ENCODE measurements at places on chromosomes 3 and 15. TPM values are rescaled to one million over a fixed set of nuclear protein-coding genes. Genes with fewer than 3 reads are reported as not detected.
A peak's percentile ranks its signal among the peaks of the same experiment; 100 is the strongest.

DNA sequence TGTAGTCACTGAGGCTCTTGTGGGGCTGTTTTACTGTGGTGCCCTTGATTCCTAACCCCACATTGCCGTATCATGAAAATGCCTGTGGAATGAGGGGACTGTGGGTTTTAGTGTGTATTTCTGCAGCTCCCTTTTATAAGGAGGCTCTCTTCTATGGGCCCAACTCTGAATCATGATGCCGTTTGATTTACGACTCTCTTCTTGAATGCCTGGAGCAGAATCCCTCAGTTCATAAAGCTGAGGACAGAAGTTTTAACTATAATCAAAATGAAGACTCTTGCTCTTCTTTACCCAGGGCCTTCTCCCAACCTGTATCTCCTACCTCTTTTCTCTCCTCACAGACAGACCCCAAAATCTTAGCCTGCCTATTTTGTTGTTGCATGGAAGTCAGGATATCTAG is 109.5 kb downstream of the RARB start:
- DNase-seq = no peak

DNA sequence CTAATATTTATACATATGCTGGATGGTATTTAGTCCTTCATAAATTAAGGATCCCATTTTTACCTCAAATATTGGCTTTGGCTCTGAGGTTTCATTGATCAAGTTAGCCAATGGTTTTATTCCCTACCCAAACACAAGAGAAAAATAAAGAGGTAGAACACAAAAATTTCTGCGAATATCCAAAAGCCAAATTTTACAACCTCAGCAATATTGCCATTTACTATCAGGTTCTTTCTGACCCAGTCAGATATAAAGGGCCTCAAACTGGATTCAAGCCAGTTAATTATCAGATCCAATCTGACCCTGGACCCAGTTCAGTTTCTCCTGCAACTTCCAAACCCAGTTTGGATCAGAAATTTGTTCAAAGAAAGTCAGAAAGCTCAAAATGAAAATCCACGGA is 998.1 kb downstream of the SI start:
- DNase-seq = no peak

- peak; percentile 73 for DNase-seq
These were observed 53.1 kb downstream of the CACNA2D2 start for GRCh38 chr3:50450209-50450921.

GRCh38 chr3:118436697-118437262 is 597.9 kb downstream of the IGSF11 start:
- DNase-seq = no peak

DNA sequence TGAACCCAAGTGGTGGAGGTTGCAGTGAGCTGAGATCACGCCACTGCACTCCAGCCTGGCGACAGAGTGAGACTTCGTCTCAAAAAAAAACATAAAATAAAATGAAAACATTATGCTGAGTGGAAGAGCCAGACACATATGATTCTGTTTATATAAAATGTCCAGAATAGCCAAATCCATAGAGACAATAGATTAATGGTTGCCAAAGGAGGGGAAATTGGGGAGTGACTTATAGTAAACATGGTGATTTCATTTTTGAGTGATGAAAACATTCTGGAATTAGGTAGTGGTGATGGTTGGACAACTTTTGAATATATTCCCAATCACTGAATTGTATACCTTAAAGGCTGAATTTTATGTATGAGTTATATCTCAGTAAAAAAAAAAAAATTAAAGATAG is 172.0 kb upstream of the BFSP2 start:
- no peak for DNase-seq

MUC4 gene
- not detected for polyA plus RNA-seq

- no peak for DNase-seq
These were observed 582 bp downstream of the GOLGA6L2 start for GRCh38 chr15:23446215-23447106.

ADAMTS9 gene
- not detected for polyA plus RNA-seq

GRCh38 chr3:15553749-15554148 is 32.2 kb upstream of the COLQ start:
- DNase-seq = no peak

DNA sequence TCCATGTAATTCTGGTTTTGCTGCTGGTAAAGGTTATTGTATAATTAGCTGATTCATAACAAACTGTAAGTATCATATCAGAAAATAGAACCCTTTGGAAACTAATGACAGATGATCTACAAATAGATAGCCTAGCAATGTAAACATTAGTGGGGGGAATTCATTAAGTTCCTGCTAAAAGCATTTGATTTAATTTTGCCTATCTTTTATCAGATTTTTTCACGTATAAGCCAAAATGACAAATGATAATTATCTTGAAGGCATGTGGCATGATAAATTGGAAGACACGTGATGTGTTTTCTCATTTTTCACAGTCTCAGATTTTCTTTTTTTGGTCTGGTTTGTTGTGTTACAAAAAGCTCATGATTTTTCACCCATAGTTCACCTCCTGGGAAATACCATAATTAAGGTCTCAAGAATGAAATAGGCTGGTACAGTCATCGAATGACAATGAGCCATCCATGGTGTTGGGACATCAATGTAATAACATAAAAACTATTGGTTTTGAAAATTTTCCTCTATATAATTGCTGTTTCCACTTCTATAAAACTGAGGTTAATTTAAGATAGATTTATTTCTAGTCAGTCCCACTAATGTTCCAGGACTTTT is 325.9 kb upstream of the TBL1XR1 start:
- DNase-seq = no peak

GRCh38 chr15:77402740-77403379 is 17.0 kb downstream of the PEAK1 start:
- DNase-seq = no peak

DNA sequence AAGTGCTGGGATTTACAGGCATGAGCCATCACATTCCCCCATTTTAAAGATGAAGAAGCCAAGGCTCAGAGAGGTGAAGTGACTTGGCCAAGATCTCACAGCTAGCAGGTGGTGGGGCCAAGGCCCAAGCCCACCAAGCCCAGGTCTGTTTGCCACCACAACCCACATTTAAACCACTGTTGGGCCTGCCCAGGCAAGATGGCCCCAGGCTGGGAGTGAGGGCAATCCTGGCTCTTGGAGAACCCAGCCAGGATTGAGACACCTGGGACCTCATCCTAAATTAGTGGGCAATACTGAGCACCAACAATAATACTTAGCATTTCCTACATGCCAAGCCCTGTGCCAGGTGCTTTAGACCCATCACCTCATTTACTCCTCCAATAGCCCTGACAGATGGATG is 6.9 kb downstream of the IGDCC3 start:
- DNase-seq = no peak

DNA sequence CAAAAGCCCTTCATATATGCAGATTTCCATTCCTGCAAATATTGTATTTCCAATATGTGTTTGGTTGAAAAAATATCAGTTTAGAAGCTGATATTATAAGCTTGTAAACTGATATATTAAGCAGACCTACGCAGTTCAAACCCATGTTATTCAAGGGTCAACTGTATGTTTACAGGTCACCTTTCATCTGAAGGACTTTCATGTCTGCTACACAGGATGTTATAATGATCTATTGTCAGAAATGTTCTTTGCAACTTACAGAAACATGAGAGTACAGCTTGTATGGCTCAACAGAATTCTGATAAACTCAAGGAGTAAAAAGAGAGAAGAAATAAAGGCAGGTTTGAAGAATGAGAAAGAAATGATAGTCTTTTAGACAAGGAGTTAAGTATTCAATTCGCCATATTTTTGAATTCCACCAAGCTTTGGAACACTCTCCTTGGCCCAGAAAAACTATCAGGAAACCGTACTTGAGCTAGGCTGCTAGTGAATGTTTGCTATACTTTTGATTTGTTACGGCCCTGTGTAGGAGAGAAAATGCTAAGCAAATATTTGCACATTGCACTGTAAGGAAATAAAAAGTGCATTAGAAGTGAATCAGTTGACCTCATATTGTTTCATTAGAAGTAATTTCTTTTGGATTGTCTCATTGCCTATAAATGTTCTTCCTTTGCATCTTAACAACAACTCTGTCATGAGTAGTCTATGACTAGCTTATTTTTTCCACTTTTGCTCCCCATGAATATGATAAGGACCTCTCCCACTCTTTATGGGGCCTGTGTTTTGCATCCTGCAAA is 81.2 kb downstream of the NEK11 start:
- no peak for DNase-seq

All from naive thymus-derived CD4-positive, alpha-beta T cell (primary cell).